Stimulated activated CD8-positive, alpha-beta memory T cell treated with anti-CD3 and anti-CD28 coated beads, Interleukin-4, amount 100 ng/mL, for 48 hours (primary cell): ENCODE measurements at places on chromosomes 5 and 9.

DNA sequence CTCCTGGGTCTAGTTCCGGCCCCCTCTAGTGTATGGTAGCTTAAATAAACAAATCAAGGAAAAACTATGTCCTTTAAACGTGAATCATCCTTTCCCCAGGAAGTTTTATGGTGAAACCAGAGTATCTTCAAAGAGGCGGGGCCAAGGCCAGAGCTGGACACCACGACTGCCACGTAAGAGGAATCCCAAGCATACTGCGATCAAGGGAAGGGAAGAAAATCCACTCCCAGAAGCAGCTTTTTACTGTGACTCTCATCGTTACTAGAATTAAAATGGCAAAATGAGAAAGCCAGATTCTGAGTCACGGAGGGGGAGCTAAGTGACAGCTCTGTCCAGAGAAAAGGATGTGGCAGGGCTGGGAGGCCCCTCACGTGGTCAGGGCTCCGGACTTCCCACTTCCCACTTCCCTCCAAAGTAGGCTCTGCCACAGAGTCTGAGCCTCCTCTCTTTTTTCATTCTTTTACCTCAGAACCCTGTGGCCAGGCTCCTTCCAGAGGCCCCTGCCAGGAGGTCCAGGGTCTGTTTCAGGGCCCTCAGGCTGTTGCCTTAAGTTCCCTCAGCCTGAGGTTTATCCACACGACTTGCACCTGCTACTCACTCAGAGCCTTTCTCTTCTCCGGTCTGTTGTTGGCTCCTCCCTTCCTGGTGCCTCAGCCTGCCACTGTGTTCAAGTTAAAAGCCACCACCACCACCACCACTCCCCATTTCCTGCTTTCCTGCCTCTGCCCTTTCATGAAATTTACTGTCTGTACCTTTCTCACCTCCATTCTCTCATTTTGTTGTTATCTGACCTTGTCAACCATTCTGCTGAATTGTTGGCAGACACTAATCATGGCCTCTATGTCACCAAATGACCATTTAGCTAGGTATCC is 1.4 kb upstream of the GLRX start:
- DNase-seq = peak; percentile 53

GRCh38 chr9:19231904-19232822 is 1.7 kb downstream of the DENND4C start:
- no peak for DNase-seq

- no peak for DNase-seq
Observed at GRCh38 chr9:74876382-74876949, 11.3 kb downstream of the TRPM6 start.

- DNase-seq = no peak
Observed at GRCh38 chr5:69415584-69415958, 655 bp downstream of the MARVELD2 start.

DNA sequence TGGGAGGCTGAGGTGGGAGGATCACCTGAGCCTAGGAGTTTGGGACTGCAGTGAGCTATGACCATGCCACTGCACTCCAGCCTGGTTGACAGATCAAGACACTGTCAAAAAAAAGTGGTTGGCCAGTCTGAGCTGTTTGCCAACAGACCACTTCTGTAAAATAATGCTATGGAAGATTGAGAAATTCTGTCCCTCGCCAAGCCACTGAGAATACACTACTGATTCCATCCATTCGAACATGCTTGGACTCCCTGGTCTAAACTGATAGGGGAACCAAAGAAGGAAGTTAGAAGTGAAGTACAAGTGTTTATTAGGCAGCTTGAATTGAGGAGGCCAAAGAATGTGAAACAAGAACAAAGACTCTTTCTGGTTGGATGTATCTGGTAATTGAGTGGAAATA is 27.2 kb downstream of the ENC1 start:
- no peak for DNase-seq

DNA sequence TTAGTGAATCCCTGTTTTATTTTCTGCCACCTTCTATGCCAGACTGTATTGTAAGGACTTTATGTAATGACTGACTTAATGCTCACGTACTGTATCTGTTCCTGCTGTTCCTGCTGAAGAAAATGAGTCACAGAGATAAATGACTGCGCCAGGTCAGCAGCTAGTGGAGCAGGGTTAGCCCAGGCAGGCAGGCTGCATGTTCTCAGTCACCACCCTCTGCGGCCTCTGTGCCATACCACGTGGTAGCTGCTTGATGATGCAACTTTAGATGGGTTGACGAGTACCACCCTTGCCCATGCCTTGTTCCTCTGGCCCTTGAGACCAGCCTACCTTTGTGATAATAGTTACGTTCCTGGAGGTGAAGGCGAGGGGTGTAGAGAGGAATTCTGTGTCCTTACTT is 161.9 kb downstream of the TRIO start:
- DNase-seq = no peak

- DNase-seq = no peak
Observed at GRCh38 chr9:72349240-72349639, 15.8 kb downstream of the ZFAND5 start.
